ENCODE measurements at places on chromosomes 2 and 18.

DNA sequence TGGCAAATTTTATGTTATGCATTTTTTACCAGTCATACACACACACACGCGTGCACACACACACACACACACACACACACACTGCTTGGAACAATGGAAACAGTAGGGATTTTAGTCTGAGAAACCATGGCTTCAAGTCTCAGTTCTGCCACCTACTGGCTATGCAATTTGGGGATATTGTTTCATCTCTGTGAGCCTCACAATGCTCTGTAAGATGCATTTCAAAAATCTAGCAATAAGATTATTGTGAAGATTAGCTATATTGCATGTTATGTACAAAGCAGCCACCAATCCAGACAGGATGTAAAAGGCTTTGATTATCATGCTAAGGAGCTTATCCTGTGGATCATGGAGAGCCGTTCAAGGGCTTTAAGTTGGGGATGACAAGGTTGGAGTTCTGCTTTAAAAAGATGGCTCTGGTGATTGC is 401.4 kb downstream of the NBAS start:
- no peak for DNase-seq

DNA sequence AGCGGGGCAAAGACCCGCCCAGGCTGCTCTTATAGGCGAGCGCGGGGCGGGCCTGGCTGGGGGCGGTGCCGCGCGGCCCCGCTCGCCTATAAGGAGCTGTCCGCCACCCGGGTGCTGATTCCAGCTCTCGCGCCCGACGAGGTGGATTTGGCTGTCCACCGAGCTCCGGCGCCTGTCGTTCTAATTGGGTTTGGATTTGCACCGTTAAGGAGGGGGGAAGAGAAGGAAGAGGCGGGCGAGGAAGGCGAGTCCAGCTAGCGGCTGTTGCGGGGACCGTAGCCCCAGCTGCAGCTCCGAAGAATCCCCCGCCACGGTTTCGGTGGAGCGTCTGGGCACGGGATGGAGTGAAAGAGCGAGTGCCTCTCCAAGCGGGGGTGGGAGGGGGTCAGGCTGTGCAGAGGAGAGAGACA is at the start of gene CNTNAP5:
Gene CNTNAP5 (plus strand): TSS at position 117 of the 410 bp plus-strand sequence. CDS start 364 bp downstream, outside the sequence.
- DNase-seq: peak; percentile 32

DNA sequence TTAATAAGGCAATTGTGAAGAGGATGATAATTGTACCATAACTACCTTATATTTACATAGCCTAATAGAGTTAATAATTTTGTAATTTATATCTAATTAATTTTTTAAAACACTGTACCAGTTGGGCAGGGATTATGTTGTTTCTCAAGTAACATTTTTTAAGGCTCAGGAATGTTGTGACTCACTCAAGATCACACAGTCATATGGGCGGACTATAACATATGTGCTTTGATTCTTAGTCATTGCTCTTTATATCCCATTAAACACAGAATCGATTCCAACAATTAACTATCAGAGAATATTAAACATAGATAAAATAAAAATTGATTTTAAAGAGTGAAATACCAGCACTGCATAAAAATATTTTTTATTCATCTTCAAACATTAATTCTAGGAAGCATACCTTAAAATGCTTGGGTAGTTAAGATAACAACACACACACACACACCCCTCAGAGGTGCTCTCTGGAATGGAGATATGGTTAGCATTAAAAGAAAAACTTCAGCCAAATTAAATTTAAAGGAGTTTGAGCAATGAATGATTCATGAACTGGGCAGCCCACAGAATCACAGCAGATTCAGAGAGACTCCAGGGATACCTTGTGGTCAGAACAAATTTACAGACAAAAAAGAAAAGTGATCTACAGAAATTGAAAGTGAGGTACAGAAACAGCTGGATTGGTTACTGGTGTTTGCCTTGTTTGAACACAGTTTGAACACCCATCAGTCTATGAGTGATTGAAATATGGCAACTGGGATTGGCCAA is 869.4 kb upstream of the ID2 start:
- DNase-seq: no peak

- no peak for DNase-seq
Observed at GRCh38 chr2:188663301-188663700, 310.9 kb upstream of the COL3A1 start.
